ENCODE measurements at places on chromosomes 6 and 20.

DNA sequence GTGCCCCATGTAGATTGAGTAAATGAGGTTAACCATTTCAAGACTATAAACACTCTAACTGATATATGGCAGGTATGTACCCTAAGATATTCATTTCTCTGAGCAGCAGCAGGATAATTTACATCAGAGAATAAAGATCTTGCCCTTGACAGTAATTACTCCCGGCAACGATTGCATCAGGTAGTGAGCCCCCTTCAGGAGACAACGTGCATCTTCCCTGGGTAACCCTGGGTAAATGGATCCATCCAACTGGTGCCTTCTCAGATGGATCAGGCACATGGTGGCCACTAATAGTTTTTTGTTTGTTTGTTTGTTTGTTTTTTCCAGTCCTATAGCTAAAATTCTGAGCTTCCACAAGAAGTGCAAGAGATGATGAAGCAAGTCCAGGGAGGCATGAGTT is 469.4 kb upstream of the SLC35B3 start:
- no peak for DNase-seq

DNA sequence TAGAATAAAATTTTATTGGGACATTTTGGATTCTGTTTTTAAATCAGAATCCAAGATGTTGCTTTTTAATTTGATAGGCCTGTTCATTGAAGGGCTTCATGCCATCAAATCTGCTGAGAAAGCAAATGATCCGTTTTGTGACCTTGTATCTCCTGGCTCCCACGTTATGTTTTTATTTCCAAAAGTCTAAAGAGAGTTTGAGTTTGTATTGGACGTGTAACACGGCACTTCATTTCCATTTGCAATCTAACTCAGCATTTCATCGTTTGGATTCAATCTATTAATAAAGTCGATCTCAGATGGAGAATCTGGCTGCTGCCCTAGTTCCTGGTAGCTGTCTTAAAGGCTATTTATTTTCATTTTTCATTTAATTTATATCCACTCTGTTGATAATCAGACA is 17.0 kb downstream of the KIF25 start:
- DNase-seq, result no peak

GRCh38 chr6:28282926-28283325 is 1.6 kb downstream of the PGBD1 start:
- no peak for DNase-seq

GRCh38 chr6:161242113-161242512 is 31.7 kb downstream of the AGPAT4 start:
- no peak for DNase-seq

- no peak for DNase-seq
Measured at GRCh38 chr20:23612396-23612795, 6.7 kb upstream of the CST9 start.

DNA sequence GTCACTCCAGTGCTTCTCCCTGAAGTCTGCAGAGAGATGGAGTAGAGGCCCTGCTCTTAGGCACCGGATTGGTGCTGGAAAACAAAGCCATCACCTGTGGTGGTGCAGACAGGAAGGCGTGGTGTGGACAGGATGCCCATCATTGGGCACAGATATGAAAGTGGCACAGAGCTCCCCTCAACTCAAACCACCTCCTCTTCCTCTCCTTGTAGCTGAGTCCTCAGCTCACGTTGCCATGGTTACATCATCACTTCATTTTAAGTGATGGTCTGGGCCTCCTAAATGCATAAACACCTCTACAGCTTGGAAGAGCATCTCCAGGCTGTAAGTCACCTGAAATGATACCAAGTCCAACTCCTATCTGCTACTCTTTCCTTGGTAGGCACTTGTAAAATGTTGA is 8.0 kb upstream of the RTF2 start:
- DNase-seq, result no peak

DNA sequence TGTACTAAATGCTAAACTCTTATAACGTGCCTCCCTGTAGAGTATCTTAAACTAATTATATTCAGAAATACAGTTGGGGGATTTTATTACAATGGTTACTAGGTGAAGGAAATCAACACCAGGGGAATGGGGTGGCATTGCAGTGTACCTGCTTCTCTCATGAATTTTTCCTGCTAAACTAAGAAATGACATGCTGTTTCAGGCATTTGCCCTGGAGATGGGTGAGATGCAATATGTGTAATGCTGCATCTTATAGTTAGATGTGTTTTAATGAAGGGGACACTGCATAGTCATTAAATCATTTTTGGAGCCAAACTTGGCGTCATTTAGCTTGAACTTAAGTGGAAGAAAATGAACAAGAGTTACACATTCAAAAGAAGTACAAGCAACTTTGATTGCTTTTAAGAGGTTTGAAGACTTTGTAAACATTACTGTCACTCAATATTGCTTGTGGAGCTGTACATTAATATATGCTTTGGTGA is 4.3 kb downstream of the EYA4 start:
- no peak for DNase-seq

- no peak for DNase-seq
Measured at GRCh38 chr6:75267461-75267860, 17.1 kb downstream of the TMEM30A start.

- no peak for DNase-seq
Measured at GRCh38 chr20:19416627-19417026, 204.2 kb downstream of the SLC24A3 start.

DNA sequence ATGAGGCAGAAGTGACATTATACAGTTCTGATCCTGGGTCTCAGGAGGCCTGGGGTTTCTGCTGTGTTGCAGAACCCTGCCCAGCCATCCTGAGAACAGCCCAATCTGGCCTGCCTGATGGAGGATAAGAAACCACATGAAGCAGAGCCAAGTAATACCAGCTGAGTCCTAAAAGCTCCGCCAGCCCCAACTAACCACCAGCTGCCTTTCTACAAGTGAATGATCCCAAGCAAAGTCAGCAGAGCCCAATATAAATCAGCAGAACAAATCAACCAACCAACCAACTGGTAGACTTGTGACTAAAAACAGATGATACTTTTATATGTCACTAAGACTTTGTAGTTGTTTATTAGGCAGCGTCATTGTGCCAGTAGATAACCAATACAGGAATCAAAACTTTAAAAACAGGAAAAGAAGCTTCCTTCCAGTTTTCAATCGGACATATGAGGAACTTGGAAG is 52.1 kb downstream of the SNX5 start:
- DNase-seq, result no peak

GRCh38 chr20:17782768-17783167 is 83.0 kb downstream of the BANF2 start:
- no peak for DNase-seq

GRCh38 chr20:3539311-3540107 is 68.7 kb downstream of the ATRN start:
- DNase-seq, result no peak

GRCh38 chr6:105921781-105922180 is 164.4 kb upstream of the PRDM1 start:
- no peak for DNase-seq

- no peak for DNase-seq
Measured at GRCh38 chr6:150189122-150189521, 46.3 kb downstream of the PPP1R14C start.

DNA sequence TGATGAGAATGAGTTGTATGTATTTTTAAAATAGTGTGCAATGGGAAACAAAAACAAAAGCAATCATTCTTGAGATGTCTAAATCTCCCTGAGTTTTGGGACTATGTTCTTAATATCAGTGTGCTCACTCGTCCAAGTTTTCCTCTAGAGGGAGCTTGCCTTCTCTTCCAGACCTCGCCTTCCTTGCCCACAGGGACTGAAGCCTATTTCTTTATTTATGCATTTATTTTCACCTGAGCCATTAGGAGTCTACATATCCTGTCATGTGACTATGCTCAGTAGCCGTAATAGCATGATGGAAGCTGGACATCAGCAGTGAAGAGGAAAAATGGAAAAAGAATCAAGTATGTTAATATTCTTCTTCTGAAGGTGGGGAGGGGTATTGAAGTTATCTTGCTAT is 131.2 kb downstream of the SH3BGRL2 start:
- no peak for DNase-seq

- DNase-seq, result no peak
Measured at GRCh38 chr6:129183187-129183591, 300.3 kb downstream of the LAMA2 start.

DNA sequence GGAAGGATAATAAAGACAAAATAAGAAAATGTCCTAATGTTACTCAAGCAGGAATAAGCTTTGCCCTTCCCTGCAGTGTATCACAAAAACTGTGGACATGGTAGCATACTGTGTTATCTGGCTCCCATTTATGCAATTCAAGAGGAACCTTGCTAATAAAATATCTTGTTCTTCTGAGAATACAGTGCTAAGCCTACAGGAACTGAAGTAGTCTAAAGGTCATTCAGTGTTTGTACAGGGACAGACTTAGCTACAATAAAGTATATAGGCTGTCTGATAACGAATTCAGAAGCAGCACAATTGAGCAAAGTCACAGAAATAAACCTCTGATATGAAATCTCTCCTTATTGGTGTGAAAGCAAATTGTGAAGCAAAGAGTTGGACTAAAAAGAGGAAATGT is 59.6 kb upstream of the SDHAF4 start:
- DNase-seq, result no peak

GRCh38 chr20:2952766-2953165 is 79.5 kb downstream of the PTPRA start:
- DNase-seq, result no peak

GRCh38 chr6:75842191-75842590 is 93.2 kb downstream of the MYO6 start:
- DNase-seq, result no peak

GRCh38 chr6:10138917-10139316 is 276.0 kb downstream of the TFAP2A start:
- no peak for DNase-seq

DNA sequence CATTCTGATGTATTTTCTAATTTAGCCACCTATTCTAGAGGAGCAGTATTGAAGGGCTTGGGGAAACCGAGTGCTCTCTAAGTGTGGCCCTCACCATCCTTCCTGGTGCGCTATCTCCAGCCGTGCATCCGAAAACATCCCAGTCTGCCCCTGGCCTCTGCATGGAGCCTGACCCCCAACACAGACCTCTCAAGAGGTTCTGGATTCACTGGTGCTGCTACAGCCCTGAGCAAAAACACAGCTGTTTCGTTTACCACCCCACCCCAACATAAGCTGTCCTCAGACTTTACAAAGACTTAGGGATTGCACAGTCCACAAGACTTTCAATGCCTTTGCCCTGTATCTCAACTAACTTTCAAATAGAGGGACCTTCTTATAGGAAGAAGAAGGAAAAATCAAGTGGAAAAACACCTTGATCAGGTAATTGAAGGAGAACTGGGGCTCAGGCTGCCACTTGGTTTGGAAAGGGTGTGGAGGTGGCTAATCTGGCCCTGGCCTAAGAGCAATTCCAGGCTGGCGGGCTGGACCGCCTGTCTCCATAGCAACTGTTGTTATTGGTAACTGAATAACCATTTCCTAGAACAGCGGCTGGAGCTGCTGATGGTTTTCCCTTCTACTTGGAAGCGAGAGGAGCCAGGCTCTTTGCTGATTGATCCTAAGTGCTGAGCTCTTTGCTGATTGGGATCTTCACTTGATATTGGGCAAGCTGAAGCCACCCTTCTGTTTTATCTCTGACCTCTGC is 90.2 kb upstream of the TOX2 start:
- DNase-seq, result no peak

GRCh38 chr6:125251516-125252220 is 50.1 kb downstream of the HDDC2 start:
- no peak for DNase-seq

- no peak for DNase-seq
Measured at GRCh38 chr6:132685009-132685408, 26.0 kb upstream of the TAAR1 start.

GRCh38 chr6:1572892-1573291 is 36.8 kb upstream of the FOXC1 start:
- no peak for DNase-seq

GRCh38 chr20:13910492-13910891 is 79.9 kb downstream of the SEL1L2 start:
- no peak for DNase-seq

- DNase-seq, result peak; percentile 5
Measured at GRCh38 chr20:7113577-7114466, 346.3 kb downstream of the BMP2 start.

DNA sequence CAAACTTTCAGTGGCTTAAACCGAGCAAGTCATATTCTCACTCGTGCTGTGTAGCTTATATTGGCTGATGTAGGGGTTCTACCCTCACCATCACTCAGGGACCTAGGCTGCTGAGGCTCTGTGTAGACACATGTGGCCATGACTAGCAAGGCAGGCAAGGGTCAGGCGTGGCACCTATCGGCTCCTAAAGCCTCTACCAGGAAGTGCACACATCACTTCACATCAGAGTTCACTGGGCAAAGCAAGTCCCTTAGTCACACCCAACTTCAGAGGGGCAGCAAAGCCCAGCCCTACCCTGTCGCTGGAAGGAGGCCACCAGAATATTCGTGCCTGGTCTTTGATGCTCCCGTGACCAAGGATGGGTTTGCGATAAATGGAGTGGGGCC is 42.9 kb downstream of the PPP1R14C start:
- DNase-seq, result no peak

GRCh38 chr6:75719133-75719532 is 29.9 kb upstream of the MYO6 start:
- no peak for DNase-seq

Data from tibial nerve (tissue), 4 donors.